Vagina (tissue), 2 donors: ENCODE measurements at places on chromosomes 13 and 19. TPM values are rescaled to one million over a fixed set of nuclear protein-coding genes. Genes with fewer than 3 reads are reported as not detected.

Gene CLIP3
- 31.9 TPM for total RNA-seq

Gene ZNF45
- 8.8 TPM for total RNA-seq

Gene NUDT19
- total RNA-seq: 12.5 TPM

Gene ZFP82
- total RNA-seq: 4.7 TPM

Gene DDX49
- total RNA-seq: 36.3 TPM

Gene TLE6
- total RNA-seq: 10.6 TPM

Gene HSPBP1
- 29.5 TPM for total RNA-seq

Gene STRN4
- total RNA-seq: 85.0 TPM

Gene DCT
- not detected for total RNA-seq

Gene SIX5
- total RNA-seq: 20.6 TPM

Gene CPAMD8
- 16.0 TPM for total RNA-seq

Gene NPHS1
- not detected for total RNA-seq

DNA sequence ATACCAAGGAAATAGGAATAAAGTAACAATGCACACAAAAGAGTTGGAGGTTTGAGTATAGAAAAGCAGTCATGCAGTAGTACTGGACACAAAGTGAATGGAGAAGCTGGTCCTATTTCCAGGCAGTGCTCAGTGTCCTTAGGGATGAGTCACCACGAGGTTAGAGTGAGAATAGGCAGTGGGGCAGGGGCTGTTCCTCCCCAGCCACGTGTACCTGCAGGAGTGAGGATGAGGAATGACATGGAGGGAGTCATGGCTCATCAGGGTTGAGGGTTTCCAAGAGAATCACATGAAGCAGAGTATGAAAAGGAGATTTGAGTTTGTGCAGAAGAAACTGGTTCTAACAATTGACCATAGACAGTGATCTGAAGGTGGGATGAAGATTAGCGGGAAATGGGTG lies 74.8 kb upstream of the ZNF835 start:
- H3K4me1 ChIP-seq: no peaks in the 10 kb centered on the region
- no peak overlapping the region for H3K4me3 ChIP-seq
- H3K36me3 ChIP-seq: no peaks in the 10 kb centered on the region
- DNase-seq: no peak

DNA sequence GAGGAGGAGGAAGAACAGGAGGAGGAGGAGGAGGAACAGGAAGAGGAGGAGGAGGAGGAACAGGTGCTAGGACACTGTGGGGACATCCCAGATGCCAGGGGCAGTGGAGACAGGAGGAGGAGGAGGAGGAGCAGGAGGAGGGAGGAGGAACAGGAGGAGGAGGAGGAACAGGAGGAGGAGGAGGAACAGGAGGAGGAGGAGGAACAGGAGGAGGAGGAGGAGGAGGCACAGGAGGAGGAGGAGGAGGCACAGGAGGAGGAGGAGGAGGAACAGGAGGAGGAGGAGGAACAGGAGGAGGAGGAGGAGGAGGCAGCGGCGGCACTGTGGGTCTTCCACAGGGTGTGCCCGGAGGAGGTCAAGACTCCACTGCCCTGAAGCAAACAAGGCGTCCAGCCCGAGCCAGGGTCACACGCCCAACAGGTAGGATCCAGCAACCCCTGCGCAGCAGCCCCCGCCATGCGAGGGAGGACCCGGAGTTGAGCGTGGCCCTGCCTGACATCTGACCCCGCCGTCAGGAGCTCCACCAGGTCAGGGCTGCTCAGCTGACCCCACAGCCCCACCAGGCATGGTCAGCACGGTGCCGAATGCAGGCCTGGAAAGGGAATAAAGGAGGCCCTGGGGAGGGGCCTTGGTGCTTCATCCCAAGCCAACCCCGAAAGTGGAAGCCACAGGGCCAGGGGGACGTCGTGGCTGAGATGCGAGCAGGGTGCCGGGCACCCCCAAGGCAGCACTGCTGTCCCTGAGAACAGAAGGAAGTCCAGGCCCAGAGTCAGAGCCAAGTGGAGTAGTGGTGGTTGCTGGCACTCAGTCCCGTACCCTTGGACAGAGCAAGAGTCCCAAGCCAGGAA lies 9.2 kb downstream of the SBNO2 start:
- DNase-seq: no peak
- H3K4me1 ChIP-seq: peaks cover 53% of the 10 kb centered on the region
- H3K36me3 ChIP-seq: peaks cover 11% of the 10 kb centered on the region

- H3K36me3 ChIP-seq: no peaks in the 10 kb centered on the region
- no peak overlapping the region for H3K27ac ChIP-seq
- no peak overlapping the region for H3K4me3 ChIP-seq
- no peaks in the 10 kb centered on the region for H3K27me3 ChIP-seq
- no peak for DNase-seq
Measured at GRCh38 chr13:76693086-76693485, 193.1 kb downstream of the KCTD12 start.

GRCh38 chr13:90717451-90717936 lies 630.0 kb upstream of the MIR17HG start:
- H3K36me3 ChIP-seq: no peaks in the 10 kb centered on the region
- no peaks in the 10 kb centered on the region for H3K4me1 ChIP-seq
- no peak overlapping the region for H3K4me3 ChIP-seq
- no peaks in the 10 kb centered on the region for H3K27me3 ChIP-seq
- no peak for DNase-seq

- H3K4me1 ChIP-seq: peaks cover 22% of the 10 kb centered on the region
- no peak overlapping the region for H3K27ac ChIP-seq
- no peak for DNase-seq
- H3K36me3 ChIP-seq: no peaks in the 10 kb centered on the region
- peaks cover 5% of the 10 kb centered on the region for H3K27me3 ChIP-seq
Measured at GRCh38 chr19:51722492-51722891, 1.3 kb downstream of the HAS1 start.

DNA sequence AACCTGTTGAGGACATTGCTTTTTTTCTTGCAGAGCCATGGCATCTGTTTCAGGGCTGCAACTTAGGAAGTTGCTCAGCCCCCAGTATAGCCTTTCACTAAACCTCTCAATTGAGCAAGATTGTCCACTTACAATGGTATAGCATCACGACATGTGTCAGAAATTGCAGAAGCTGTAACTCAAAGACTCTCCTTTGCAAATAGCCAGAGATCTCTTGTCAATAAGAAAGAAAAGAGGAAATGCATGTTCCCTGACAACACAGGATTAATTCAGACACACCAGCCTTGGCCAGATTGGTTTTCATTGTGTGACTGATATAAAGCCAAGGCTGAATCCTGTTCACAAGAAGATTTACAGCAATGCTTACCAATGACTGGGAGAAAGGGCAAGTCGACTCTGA lies 38.7 kb upstream of the CYSLTR2 start:
- no peak overlapping the region for H3K27ac ChIP-seq
- no peak overlapping the region for H3K4me3 ChIP-seq
- no peaks in the 10 kb centered on the region for H3K36me3 ChIP-seq
- no peaks in the 10 kb centered on the region for H3K27me3 ChIP-seq

DNA sequence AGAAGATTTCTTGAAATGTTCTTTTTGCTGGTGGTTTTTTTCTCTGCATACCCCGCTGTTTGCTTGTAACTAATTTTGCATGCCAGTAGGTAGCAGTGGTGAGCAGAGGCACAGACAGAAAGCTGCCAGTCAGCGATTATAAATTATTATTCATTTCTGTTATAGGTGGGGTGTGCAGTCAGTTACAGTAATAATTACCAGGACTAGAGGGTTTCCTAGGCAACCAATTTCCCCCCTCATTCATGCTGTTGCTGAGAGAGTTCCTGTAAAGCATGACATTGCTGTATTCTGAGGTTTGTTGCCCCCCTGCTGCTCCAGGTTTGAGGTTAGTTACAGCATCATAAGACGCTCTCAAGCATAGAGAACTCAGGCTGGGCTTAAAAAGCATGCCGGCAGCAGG lies 104.5 kb downstream of the URI1 start:
- no peaks in the 10 kb centered on the region for H3K4me1 ChIP-seq
- no peaks in the 10 kb centered on the region for H3K36me3 ChIP-seq
- H3K27me3 ChIP-seq: no peaks in the 10 kb centered on the region
- no peak overlapping the region for H3K4me3 ChIP-seq

- H3K27ac ChIP-seq: no peak overlapping the region
- no peak overlapping the region for H3K4me3 ChIP-seq
- DNase-seq: no peak
- no peaks in the 10 kb centered on the region for H3K36me3 ChIP-seq
- H3K27me3 ChIP-seq: no peaks in the 10 kb centered on the region
Measured at GRCh38 chr13:78649997-78650716, 8.8 kb downstream of the OBI1 start.

DNA sequence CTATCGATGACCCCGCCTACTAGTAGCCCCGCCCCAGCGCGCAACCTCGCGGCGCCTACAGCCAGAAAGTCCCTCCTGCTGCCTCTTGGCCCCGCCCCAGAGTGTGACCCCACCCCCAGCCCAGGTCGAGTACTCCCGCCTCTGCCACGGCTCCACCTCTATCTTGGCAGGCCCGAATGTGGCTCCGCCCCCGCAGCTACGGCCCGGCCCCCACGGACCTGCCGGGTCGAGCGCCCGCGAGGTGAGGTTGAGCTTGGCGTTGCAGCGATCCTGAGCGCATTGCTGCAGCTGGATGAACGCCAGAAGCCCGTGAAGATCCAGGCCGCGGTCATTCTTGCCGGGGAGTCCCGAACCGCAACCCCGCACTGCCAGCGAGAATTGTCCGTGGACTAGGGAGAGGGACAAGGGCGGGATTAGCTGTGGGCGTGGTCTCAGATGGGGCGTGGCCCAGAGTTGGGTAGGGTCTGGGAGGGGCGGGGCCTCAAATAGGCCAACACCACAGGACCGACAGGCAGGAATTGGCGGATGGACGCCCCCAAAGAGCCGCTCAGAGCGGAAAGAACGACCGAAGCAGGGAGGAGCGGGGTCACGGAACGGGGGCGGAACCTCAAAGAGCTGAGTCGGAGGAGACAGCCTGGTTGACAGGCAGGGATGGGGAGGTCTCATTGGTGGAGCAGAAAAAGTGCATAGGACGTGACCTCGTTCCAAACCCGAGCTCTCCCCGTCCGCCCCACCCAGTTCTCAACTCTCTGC lies 1.9 kb downstream of the LYPD3 start:
- H3K36me3 ChIP-seq: no peaks in the 10 kb centered on the region
- peak overlapping the region; percentile 61 for H3K4me3 ChIP-seq
- peak overlapping the region; percentile 90 for H3K27ac ChIP-seq
- DNase-seq: peak; percentile 98
- H3K27me3 ChIP-seq: no peaks in the 10 kb centered on the region

- peak overlapping the region; percentile 99 for H3K4me3 ChIP-seq
- peak; percentile 92 for DNase-seq
- peak overlapping the region; percentile 96 for H3K27ac ChIP-seq
- no peaks in the 10 kb centered on the region for H3K36me3 ChIP-seq
Measured at GRCh38 chr19:6738787-6739389, 592 bp upstream of the TRIP10 start.

GRCh38 chr13:99894105-99894839 lies 77.3 kb downstream of the ZIC5 start:
- DNase-seq: no peak
- no peaks in the 10 kb centered on the region for H3K27me3 ChIP-seq
- no peak overlapping the region for H3K27ac ChIP-seq
- H3K4me1 ChIP-seq: peaks cover 12% of the 10 kb centered on the region

DNA sequence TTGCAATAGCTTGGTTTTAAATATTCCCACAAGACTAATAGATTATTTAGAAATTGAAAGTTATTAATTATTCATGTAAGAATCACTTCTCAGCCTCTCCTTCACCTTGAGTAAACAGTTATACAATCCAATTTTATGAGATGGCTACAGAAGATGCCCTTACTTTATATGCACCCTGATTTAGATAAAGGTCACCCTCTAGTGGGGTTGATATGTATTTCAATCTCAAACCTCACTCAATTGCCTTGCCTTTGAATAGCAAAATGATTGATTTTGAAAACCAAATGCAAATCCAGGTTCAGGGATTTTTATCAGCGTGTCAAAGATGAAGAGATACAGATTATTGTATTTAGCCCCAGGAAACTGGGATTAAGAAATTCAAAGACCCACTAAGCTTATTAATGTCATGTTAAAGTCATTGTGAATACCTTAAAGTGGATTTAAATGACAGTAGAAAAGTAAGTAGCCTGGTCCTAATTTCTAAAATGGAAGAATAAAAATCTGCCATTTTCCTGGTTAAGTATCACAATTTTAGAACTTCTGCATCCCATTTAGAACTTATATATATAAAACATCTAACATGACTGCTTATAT lies 305.1 kb downstream of the ITGBL1 start:
- no peak for DNase-seq
- no peaks in the 10 kb centered on the region for H3K27me3 ChIP-seq
- no peak overlapping the region for H3K4me3 ChIP-seq
- H3K4me1 ChIP-seq: no peaks in the 10 kb centered on the region
- H3K27ac ChIP-seq: no peak overlapping the region

- H3K27me3 ChIP-seq: no peaks in the 10 kb centered on the region
- H3K27ac ChIP-seq: no peak overlapping the region
- no peak for DNase-seq
- no peaks in the 10 kb centered on the region for H3K4me1 ChIP-seq
- H3K36me3 ChIP-seq: no peaks in the 10 kb centered on the region
Measured at GRCh38 chr13:38970380-38971051, 20.1 kb downstream of the STOML3 start.

- H3K27me3 ChIP-seq: no peaks in the 10 kb centered on the region
- H3K4me3 ChIP-seq: peak within 1 kb of the TSS; percentile 50
- peak within 1 kb of the TSS; percentile 88 for H3K27ac ChIP-seq
- DNase-seq: no peak
- peaks cover 47% of the 10 kb centered on the region for H3K4me1 ChIP-seq
- no peaks in the 10 kb centered on the region for H3K36me3 ChIP-seq
Measured at GRCh38 chr19:54473071-54473891, at the start of gene CDC42EP5. CDC42EP5 (minus strand) TSS chr19:54473296; CDS start chr19:54465547, 7,749 bp downstream.

- H3K4me1 ChIP-seq: peaks cover 33% of the 10 kb centered on the region
- no peak overlapping the region for H3K27ac ChIP-seq
- no peaks in the 10 kb centered on the region for H3K27me3 ChIP-seq
- no peak for DNase-seq
- H3K36me3 ChIP-seq: no peaks in the 10 kb centered on the region
Measured at GRCh38 chr19:1503089-1503924, 9.5 kb downstream of the ADAMTSL5 start.

- no peak for DNase-seq
- no peaks in the 10 kb centered on the region for H3K27me3 ChIP-seq
- H3K4me1 ChIP-seq: no peaks in the 10 kb centered on the region
- no peak overlapping the region for H3K27ac ChIP-seq
- H3K4me3 ChIP-seq: no peak overlapping the region
Measured at GRCh38 chr13:93450191-93450621, 223.6 kb downstream of the GPC6 start.

GRCh38 chr19:45952686-45953505 lies 20.8 kb downstream of the NOVA2 start:
- DNase-seq: no peak
- H3K36me3 ChIP-seq: no peaks in the 10 kb centered on the region
- no peaks in the 10 kb centered on the region for H3K27me3 ChIP-seq
- H3K27ac ChIP-seq: no peak overlapping the region

- H3K4me3 ChIP-seq: no peak overlapping the region
- DNase-seq: no peak
- no peaks in the 10 kb centered on the region for H3K27me3 ChIP-seq
- H3K36me3 ChIP-seq: peaks cover 34% of the 10 kb centered on the region
- H3K4me1 ChIP-seq: peaks cover 44% of the 10 kb centered on the region
Measured at GRCh38 chr13:110629735-110630134, 14.4 kb downstream of the NAXD start.
